ENCODE measurements at places on chromosomes 11 and 22.

- DNase-seq, result no peak
These were observed 24.5 kb downstream of the RPUSD4 start for GRCh38 chr11:126186708-126187529.

DNA sequence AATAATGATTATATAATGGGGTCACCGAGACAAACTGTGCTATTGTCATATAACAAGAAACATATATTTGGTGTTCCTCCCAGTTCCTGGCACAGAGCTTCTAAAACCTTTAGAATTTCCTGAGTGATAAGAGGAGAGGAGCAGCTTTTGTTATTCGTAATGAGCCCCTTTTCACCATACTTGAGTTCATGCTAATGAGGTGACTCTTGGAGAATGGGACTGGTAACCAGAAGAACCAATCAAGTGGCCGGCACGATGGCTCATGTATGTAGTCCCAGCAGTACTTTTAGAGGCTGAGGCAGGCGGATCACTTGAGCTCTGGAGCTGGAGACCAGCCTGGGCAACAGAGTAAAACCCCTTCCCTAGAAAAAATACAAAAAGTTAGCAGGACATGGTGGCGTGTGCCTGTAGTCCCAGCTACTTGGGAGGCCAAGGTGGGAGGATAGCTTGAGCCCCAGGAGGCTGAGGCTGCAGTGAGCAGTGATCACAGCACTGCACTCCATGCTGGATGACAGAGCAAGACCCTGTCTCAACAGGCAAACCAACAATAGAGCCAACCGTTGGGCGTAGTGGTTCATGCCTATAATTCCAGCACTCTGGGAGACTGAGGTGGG lies 62.7 kb upstream of the FTH1 start:
- DNase-seq, result no peak

DNA sequence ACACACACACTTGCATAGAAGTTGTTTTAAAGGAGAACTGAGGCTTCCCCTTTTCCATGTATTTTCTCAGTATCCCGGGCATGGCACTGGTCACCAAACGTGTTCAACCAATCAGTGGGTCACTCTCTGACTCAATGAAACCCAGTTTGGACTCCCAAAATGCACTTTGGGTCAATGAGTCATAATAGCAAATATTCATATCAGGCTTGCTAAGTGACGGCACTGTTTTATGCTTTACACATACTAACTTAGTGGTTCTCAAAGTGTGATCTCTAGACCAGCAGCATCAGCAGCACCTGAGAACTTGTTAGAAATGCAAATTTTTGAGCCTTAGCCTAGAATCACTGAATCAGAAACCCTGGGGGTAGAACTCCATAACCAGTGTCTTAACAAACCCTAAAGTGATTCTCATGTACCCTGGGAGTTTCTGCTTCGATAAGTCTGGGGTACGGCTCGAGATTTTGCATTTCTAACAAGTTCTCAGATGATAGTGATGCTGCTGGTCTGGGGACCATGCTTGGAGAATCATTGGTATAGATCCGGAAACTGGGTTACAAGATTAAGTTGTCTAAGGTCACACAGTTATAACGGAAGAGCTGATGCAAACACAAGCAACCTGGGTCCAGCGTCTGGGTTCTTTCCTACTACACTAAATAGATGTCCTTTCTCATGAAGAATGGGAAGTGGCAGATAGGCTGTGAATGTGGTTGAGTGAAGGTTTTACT lies 35.6 kb downstream of the ETS1 start:
- DNase-seq, result no peak

DNA sequence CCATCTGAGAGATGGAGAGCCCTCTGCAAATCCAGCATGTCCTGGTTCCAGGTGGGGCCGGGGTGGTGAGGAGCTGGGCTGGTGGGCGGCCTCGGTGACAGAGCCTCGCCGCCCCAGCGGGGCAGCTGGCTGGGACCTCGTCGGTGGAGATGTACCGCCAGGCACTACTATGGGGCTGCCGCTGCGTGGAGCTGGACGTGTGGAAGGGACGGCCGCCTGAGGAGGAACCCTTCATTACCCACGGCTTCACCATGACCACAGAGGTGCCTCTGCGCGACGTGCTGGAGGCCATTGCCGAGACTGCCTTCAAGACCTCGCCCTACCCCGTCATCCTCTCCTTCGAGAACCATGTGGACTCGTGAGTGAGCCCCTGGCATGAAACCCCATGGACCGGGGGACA lies 7.0 kb downstream of the PLCB3 start:
- no peak for DNase-seq

- no peak for DNase-seq
These were observed 295.6 kb downstream of the NTM start for GRCh38 chr11:131666006-131666405.

Data from mesothelial cell of epicardium (in vitro differentiated cells).